ENCODE measurements at places on chromosomes 4 and X.

DNA sequence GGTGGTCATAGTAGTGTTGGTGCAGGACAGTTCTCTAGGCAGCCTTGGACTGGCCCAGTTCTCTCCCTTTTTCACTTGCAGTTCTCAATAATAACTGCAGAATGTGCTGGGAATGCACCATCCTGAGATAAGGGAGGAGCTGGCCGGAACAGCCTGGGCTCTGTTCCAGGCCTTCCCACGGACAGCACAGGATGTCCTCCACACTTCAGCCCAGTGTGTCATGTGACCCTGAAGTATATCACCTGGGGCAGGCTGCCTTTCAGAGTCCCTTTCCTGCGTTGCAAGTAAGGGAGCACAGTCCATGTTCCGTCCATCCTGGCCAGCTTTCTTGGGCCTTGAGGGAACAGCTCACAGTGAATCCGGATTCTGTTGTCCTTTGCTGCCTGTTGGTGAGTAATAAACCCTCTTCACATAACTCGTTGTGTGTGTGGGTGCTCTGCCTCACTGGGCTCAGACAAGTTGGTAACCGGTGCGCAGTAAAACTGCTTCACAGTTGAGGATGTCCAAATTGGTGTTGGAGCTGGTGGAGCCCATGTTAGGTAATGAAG, 32.3 kb upstream of the BBS12 start:
- DNase-seq, result no peak

DNA sequence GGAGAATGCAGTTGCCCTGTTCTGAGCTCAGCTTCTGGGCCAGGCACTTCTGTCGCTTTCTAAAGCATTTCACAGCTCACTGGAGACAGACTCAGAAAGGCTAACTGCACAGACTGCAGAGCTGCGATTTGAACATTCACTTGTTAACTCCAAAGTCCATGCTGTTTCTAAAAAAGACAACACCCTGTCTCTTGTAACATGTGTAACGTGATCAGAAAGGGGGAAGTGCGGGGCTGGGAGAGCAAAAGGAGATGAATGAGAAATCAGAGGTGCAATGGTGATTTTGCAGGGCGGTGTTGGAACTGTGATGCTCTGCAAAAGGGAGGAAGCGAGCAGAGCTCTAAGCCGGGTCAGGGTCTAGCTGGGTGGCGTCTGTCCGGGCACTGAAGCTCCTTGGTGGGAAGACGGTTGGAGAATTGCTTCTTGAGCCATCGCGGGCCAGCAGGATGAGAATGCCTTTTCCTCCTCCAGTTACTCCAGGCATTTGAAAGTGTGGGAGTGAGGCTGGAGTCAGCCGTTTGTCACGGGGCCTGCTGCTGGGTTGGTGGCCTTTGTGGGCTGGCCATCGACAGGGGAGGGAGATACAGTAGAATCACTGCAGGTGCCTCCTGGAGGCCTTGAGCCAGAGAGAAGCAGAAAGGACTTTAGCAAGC, 20.3 kb downstream of the TBC1D14 start:
- no peak for DNase-seq

GRCh38 chr4:160969925-160970324, 1193.9 kb downstream of the FSTL5 start:
- no peak for DNase-seq

DNA sequence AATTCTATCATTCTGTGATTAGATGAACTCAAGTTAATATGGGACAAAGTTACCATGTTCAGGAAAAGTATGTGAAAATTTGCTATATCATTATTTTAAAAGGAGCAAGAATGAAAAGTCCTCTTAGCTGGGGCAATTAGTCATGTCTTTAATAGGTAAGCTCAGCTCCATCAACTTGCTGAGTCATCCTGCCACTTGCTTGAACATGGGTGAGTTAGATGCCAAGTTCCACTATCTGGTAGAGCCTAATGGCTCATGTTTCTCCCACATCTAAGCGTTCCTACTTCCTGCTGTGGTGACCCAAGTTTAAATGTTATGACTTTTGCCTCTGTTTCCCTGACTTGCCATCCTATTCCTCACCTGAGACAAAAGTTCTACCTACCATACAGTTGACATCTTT, 276.8 kb downstream of the ZNF674 start:
- no peak for DNase-seq

DNA sequence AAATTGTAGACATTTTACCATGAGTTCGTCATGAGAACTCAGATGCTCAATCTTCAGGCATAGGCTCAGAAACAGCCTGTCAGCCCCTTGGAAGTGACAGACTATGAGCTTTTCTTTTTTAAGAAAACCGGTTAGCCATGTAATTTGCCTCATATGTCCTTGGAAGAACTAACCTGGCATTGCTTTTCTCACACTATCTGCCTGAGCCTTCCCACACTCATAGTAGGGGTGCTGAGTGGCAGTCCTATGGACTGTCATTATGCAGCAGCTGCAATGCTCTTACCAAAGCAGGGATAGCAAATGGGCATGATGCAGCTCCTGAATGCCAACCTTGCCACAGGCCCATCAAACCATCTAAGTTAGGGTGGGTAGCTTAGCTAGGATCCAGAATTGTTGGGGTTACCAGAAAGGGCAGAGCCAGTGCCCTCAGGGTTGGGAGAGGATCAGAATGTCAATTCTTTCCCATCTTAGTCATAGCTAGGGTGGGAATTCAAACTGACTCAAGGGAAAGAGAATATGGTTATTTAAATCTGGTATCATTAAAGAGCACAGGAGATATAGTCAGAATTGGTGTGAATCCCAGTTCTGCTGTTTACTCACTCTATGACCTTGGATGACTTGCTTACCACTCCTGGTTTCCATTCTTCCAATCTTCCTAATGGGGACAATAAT, 230.6 kb upstream of the CPEB2 start:
- no peak for DNase-seq

- DNase-seq, result no peak
Observed at GRCh38 chr4:126341927-126342326, 1027.2 kb downstream of the FAT4 start.

- no peak for DNase-seq
Observed at GRCh38 chr4:47715716-47716416, 122.0 kb downstream of the CORIN start.

- DNase-seq, result no peak
Observed at GRCh38 chr4:125727931-125728330, 413.2 kb downstream of the FAT4 start.

DNA sequence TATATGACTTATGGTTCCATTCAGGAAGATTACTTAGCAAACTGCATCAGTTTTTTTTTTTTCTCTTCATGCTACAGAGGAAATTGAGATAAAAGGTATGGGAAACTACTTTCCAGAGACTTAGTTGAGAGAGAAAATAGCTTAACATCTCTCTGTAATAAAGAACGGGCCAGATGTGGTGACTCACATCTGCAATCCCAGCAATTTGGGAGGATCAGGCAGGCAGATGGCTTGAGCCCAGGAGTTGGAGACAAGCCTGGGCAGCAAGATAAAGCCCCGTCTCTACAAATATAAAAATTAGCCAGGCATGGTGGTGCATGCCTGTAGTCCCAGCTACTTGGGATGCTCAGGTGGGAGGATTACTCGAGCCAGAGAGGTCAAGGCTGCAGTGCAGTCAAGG, 271.2 kb upstream of the TENM3 start:
- DNase-seq, result no peak

DNA sequence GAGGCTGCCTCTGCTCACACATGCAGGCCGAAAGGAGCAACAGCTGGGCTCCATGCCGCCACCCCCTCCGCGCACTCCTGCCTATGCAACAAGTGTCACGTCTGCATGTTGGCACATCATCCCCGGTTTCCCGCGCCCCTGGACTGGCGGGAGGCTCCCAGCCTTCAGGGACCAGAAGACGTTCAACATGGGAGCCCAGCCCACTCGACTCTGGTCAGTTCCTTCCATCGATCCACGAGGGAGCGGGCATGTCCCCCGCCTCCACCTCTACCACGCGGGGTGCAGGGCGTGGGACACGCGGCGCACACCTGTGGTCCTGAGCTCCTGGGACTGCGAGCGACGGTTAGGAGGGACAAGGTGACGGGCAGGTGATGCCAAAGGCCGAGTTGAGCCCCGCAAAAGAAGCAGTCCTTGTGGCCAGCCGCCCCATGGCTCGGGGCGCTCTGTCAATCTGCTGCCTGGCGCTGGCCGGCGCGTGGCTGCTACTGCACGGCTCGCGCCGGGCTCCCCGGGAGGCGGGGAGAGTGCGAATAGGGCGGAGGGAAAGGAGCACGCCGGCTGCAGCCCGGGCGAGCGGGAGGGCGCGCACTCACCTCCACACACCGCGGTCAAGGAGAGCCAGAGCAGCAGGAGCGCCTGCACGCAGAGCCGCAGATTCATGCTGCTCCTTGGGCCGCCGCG, 645 bp downstream of the APLN start:
- DNase-seq, result no peak

DNA sequence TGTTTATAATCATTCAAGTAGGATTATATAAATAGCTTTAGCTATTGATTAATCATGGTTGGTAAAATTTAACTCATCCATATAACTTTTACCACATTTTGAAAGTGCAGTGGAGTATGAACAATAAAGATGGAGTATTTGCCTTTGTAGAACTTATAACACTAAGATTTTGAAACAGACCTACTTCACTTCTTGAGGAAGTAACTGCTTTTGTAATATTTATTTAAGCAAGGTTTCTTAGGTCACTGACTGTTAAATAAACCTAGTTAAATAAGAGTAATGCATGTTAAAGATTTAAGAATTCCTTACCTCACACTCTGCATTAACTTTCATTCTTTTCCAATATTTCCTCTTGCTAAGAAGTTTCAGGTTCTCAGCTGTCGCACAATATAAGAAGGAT, 242.5 kb downstream of the CFAP299 start:
- no peak for DNase-seq

DNA sequence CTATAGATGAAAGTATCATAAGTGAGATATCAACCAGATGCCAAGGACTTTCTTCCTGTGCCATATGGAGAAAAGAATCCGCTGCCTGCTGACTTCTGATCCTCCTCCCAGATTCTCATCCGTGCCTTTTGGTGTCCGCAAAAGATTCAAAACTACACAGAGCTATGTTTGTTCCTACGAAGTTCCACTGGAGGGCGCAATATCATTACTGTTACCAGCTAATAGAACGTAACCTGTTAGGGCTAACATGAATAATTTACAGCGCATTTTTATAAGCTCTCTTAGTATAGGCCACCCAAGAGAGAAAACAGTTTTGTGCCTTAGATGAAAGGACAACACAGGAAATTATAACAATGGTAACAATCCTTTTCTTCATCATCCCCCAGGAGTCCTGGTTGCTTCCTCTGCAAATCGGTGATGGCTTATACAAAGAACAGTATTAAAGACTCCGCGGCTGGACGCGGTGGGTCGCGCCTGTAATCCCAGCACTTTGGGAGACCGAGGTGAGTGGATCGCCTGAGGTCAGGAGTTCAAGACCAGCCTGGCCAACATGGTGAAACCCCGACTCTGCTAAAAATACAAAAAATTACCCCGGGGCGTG, 22.8 kb upstream of the CENPVL3 start:
- no peak for DNase-seq

DNA sequence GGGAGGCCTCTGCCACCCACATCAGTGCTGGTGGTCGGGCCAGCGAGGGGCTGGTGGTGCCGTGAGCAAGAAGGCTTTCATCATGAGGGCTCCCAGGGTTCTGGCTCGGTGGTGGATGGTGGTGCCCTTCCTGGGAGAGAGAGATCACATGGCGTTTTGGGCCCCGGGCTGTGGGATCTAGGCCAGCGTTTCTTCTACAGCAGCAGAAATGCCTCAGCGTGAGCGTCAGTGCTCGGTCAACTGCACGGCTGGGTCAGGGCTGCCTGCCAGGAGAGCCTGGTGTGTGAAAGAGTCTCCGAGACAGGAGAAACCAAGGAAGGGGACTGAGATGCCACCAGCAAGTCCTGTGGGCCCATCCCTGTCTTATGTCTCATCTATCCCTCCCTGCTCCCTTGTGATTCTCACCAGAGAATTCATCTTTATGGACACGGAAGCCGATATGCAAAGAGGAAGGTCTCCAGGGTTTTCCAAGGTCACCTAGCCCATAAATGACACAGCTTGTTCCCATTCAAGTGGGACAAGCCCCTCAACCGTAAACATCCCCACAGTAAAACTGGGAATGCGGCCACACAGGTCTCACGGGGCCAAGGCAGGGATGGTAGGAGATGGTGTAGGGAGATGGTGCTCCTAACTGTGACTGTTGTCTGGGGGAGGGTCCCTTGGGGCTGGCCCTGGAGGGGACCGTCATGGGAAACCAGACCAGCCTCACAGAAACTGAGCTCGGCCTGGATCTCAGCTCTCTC, 99.2 kb downstream of the SORCS2 start:
- no peak for DNase-seq

DNA sequence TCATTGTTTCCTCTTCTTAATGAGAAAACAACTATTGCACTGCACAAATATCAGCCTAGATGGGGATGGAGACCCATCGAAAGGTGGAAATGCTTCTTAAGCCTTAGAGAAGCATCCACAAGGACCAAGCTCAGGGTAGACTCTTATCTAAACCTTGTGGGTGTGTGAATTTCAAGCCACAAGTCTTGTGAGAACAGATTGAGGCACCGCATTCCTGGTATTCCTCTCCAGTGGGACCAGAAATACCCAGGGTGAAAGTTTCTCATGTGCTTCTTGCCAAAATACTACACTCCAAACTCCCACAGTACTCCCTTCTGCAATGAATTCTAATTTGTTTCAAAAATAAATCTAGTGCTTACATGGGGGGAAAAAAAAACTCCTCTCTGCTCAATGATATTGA, 375.6 kb downstream of the PDGFC start:
- DNase-seq, result no peak

DNA sequence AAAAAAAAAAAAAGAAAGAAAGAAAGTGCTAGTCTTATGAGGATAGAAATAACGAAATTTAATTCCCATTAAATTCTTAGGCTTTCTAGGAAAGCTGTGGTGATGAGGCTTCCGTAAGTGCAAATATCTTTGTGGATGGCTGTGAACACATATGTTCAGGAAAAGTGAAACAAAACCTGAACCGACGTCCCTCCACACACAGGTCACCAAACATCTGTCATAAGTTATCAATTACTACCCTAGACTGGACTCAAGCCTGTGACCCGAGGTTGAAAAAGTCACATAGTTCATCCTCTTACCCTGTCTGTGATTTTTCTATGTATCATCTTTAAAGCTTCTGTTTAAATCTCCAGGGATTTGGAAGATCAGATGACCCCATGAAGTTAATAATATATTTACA, 24.8 kb downstream of the HHIP start:
- no peak for DNase-seq

GRCh38 chrX:6386837-6387236, 148.1 kb downstream of the VCX3A start:
- no peak for DNase-seq
